ENCODE measurements at places on chromosomes 13 and 19.

DNA sequence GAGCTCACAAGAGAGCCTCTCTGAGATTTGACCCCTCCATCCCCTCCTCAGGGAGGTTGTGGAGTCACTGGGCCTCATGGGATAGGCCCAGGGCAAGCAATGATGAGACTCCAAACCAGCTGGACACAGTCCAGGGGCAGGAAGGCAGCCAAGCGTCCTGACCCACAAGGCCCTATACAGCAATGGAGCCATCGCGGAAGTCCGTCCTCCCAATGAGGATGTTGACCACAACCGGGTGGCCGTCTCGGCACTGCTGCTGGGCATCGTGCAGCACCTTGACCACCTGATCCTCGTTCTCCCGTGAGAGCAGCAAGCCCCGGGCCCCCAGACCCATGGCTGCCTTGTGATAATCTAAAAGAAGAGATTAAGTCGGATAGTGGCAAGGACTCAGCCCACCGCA is 7.9 kb downstream of the SYDE1 start:
- no peak for DNase-seq

DNA sequence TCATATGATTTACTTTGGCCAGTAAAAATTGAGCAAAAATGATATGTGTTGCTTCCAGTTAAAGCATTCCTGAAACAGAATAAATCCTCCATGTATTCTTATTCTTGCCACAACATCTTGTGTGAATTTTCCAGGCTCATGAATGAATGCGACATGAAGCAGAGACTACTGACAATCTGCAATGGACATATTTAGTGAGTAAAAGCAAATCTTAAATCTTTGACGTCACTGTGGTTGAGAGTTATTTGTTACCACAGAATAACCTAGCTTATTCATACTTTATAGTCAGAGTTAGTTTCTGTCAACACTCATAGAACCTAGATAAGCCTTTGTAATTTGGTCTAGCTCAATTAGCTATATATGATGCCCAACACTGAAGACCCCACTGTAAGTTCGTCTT is 1443.1 kb downstream of the PCDH9 start:
- DNase-seq, result no peak

- no peak for DNase-seq
These were observed 13.4 kb upstream of the SIGLEC12 start for GRCh38 chr19:51514866-51515481.

DNA sequence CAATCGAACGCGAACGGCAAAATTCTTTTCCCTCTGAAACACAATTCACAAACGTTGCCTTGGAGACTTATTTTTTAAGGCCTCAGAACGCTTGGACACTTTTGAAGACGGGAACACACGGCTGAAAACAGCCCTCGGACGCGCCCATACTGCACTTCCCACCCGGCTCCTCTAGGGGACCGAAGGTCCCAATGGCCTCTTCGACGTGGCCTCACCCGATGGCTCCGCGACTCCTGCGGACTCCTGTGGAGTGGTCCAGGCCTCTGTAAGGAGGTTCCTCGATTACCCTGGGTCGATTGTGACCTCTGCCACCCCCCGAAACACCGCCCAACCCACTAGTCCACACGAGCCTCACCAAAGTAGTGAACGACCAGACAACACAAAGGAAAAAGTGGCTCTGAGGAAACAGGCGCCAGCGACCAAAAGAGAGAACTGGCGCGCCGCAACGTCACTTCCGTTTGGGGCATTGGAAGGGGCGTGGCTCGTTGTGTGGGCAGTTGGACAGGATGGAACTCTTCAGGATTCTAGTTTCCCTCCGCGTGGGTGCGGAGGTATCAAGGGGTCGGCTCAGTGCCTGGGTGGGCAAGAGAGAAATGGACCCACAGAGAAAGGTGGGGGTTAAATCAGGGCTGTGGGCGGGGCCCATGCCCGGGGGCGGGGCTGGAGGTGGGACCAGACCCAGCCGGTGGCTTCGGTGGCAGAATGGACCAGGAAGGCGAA is at the start of gene ZNF560:
Gene ZNF560, minus strand, starts transcription at position 434 of the 720 bp plus-strand sequence. CDS start 23,303 bp downstream, outside the sequence.
- DNase-seq, result no peak

DNA sequence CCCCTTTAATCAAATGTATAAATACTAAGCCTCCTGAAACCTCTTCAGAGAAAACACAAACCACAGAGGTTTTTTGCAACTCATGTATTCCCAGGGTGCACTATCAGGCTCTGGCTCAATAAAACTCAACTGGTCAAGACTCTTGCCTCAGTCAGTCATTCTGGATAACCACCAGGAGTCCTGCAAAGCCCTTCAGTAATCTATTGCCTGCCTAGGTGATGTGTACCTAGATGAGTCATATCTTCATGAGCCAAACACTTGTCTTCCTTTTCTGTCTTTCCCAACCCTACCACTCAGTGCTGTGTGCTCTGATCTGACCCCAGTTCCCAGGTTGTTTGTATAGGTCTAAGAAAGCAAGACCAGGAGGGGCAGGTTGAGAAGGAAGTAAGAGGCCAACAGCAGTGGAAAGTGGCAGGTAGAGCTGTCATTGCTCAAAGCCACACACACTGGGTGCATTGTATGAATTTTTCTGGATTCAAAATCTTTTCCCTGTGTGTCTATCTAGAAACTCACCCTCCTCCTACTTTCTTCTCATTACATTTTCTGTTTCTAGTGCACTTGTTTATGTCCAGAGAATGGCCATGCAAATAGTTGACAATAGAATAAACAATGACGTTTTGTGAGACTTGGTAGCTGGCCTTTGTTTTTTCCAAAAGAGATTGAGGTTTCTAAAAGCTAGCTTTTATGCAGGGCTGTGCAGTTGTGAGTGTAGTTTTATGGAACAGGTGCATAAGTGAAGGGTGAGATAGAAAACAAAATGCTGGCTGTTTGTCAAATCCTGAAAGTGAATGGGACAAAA is 48.1 kb downstream of the PSG1 start:
- DNase-seq, result no peak
